ENCODE measurements at places on chromosomes 16 and 17.

DNA sequence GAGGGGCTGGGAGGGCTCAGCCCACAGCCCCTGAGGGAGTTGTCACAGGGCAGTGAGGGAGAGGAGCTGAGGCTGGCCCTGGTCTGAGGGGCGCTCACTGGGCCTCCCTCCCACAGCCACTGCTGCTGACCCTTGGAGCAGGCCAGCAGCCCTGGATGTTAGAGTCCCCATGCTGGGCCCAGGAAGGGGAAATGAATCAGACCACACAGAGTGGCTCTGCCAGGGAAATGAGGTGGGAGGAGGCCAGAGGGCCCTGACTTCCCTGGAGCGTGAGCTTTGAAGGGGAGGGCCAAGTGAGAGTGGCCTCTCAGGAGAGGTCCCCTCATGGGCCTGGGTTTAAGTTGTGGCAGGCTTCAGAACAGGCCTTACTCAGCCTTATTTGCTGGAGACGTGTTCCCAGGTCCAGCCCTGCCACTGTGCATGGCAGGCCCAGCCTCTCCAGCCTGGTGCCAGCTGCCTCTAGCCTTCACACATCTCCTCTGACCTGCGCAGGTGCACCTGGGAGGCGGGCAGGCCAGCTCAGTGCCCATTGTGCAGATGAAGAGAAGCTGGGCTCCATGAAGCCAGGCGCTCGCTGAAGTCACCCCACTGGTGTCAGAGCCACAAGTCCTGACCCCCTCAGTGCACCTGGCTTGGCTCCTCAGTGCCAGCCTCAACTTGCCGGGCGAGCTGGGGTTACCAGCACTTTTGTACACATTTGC, 15.4 kb downstream of the GPT2 start:
- DNase-seq: no peak

DNA sequence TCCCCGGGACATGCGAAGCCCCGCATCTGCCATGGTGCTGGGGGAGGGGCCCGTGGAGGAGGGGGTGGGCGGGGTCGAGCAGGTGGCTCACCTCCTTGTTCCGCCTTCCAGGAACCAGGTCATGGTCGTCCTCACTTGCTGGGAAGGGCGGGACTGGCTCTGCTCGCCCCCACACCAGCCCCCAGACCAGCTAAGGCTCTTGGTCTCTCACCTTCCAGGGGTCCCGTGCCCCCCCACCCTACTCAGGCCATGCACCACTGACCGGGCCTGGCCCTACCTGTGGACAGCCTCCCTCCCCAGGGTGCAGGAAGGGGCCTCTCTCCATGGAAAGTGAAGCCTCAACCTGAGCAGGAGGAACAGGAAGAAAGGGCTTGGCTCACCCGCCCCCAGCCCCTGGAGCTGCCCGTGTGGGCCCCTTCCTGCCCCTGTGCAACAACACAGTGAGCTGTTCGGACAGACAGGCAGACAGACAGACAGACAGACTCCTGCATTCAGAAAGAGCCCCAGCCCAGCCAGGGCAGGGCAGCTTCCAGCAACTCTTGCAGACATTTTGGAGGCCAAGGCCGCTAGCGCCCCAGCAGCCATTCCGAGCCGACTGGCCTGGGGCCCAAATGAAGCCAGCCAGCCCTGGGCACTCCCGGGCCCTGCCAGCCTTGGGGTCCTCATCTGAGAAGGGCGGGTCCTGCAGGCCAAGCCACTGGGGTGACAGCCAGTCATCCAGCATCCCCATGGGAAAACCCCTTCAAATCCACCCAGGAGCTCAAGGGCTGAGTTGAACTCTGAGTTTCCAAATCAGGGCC, 8.1 kb upstream of the KREMEN2 start:
- DNase-seq: peak; percentile 60

- DNase-seq: no peak
Measured at GRCh38 chr17:69103557-69104233, 38.0 kb downstream of the ABCA6 start.

DNA sequence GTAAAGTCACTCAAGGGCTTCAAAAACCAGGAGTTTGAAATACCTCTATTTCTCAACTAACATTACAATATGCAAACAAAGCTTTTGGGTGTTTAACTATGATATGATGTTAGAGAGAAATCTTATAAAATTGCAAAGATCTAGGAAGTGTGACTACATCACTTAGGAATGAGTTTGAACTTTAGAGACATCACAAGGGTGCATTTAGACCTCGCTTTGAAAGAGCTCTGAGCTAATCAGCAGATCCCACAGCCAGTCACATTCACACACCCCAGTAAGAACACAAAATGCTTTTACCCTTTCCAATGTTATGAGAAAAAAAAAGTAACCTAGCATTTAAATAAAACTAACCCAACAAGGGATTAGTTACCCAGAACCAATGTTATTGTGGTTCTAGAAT, 45.2 kb downstream of the HYDIN start:
- DNase-seq: no peak

DNA sequence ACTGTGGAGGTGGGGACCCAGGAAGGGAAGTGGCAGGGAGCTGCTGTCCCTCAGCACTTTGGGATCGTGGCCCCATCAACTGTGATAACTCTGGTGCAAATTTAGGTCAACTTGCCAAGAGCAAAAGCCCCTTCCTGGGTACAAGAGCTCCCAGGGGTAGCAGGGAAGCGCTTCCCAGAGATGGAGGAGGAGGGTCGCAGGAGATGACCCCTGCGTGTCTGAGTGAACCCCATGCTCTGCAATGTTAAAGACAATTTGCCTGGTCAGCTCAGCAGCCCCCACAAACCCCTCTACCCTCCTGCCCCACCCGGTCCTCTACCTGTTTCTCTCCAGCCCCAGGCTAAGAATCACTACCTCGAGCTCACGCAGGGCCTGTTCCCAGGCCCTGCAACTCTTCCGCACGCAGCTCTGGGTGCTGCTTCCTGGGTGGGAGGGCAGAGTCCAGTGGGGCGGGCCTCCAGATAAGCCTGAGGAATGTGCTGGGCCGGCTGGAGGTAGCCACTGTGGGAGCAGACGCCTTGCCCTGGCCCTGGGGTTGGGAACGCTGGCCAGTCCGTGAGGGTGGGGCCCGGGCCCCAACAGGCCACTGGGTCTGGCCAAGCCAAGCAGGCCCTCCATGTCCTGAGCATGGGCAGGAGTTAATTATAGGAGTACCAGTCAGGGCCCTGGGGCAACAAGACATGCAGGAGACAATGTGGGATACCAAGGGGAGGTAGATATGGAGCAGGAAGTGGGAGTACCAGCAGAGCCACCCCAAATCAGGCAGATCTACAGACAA, 6.1 kb downstream of the DOK4 start:
- DNase-seq: peak; percentile 48

- no peak for DNase-seq
Measured at GRCh38 chr17:37123941-37124820, 175.4 kb downstream of the AATF start.

GRCh38 chr17:75876938-75877751, 1.2 kb downstream of the TRIM47 start:
- peak; percentile 78 for DNase-seq

- DNase-seq: peak; percentile 62
Measured at GRCh38 chr16:50303605-50304466, 37.5 kb downstream of the ADCY7 start.

GRCh38 chr17:41523787-41524186, 4.3 kb downstream of the KRT19 start:
- no peak for DNase-seq

DNA sequence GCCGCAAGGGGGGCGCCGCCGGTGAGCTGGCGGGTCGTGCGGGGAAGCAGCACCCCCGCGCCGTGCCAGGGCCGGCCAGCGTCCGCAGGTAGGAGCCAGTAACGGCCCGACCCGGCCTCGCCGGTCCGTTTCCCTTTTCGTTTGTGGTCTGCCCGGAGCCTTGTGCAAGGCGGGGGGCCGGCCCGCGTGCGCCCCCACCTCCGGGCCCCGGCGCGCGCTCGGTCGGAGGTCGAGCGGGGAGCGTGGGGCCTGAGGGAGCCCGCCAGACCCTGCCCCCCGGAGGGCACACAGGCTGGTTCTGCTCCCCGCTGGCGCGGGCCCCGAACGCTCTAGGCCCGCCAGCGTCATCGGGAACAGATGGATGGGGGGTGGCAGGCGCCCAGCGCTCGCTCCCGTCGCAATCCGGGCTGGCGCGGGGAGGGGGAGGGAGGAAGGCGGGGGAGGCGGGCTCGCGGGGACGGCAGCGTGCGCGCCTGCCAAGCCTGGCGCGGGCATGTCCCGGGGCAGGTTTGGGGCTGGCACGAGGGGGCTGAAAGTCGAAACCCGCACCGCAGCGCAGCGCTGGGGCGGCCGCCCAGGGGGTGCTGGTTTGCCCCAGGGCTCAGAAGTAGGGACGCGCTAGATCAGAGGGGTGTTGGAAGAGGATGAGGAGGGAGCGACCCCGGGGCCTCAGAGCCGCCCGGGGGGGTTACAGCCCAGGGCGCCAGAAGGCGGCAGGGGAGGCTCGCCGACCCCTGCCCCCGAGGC, 1.5 kb upstream of the GSE1 start:
- peak; percentile 79 for DNase-seq

GRCh38 chr16:15403392-15403995, 7.9 kb downstream of the MPV17L start:
- no peak for DNase-seq

DNA sequence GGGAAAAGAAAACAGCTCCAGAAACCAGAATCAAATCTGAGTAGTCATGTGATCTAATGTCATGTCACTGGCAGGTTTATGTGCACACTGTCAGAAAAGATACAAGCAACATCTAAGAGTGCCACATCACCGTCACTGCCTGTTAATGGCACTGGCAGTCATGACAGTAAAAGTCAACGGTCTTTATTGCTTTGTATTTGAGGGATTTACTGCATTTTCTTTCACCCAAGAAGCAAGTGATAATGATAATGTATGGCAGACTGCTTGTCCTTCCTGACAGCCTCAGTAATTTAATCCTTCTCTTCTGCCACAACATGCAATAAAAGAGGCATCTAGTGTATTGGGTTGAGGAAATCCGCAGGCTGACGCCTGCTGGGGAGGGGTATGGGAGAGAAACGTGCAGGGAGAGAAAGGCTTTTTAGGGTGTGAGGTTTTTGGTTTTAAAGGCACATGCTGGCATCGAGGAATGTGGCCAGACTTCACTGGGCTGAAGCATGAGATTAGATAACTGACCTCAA, 92.4 kb downstream of the RPGRIP1L start:
- no peak for DNase-seq

- DNase-seq: no peak
Measured at GRCh38 chr16:73921295-73921694, 375.3 kb upstream of the PSMD7 start.

- peak; percentile 87 for DNase-seq
Measured at GRCh38 chr17:1398931-1399678, 917 bp downstream of the YWHAE start.

GRCh38 chr17:6346156-6346786, 88.7 kb downstream of the AIPL1 start:
- no peak for DNase-seq

GRCh38 chr16:2787406-2787805, at the start of gene PRSS33:
Gene PRSS33, minus strand, starts transcription at chr16:2787560. Its CDS starts 1,013 bp downstream, at chr16:2786547.
- peak; percentile 48 for DNase-seq

- no peak for DNase-seq
Measured at GRCh38 chr16:56637814-56638750, at the start of gene MT1A. Gene MT1A, plus strand, starts transcription at chr16:56638666. Its CDS starts 73 bp downstream, at chr16:56638739.

- DNase-seq: no peak
Measured at GRCh38 chr17:30377574-30378240, 1.0 kb upstream of the CPD start.

DNA sequence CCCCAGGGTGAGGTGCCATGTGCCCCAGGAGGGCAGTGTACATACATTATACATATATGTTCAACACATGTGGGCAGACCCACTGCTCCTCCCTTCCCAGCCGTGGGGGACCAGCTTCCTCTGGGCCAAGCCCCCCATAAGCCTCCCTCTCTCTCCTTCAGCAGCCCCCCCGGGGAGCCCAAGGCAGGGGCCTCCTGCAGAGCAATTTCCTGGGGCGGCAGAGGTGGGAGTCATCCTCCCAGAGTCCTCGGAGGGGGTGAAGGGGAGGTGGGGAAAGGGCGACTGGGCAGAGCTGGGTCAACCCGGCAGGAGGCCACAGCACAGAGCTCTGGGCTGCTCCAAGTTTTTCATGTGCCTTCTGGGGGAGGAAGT, 235.1 kb downstream of the ZNF423 start:
- peak; percentile 52 for DNase-seq

- DNase-seq: no peak
Measured at GRCh38 chr16:88610909-88611812, 27.2 kb upstream of the IL17C start.

DNA sequence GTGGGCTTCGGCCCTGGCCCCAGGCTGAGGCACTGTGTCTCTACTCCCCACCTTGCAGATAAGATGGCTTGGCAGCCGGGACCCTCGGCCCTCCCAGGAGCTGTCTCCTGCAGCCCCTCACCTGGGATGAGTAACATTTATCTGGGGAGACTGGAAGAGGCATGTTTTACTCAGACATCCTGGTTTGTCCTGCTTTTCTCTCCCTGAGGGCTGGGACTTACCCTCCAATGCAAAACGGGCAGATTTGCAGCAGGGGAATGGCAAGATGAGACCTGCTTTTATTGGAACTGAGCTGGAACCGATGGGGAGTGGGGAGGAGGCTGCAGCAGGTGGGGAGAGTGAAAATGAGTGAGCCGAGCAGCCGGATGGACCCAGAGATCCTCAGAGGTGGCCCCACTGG, 27.3 kb upstream of the UBE2G1 start:
- DNase-seq: no peak

DNA sequence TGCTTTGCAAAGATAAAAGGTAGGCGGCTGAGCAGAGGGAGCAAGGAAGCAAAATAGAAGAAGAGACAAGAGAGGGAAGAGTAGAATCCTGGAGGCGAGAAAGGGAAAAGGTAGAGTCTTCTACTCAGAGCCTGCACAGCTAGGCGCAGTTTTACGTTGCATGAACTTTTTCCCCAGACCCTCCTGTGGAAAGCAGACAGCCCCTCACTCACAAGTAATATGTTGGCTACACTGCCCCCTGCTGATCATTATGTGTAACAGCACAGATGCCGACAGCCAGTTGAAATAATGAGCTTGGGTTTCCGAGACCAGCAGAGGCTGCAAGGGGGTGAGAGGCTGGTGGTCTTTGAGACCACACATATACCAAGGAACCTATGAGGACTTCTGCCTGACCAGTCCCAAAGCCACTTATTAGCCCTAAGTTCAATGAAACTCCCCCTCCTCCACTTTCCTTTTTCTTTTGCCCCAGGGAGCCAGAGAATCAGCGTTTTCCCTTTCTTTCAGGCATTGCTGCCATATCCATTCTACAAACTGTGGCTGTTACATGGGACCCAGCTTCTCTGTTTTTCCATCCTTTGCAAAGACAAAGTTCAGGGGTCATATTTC, 22.5 kb upstream of the CMTR2 start:
- peak; percentile 66 for DNase-seq

- no peak for DNase-seq
Measured at GRCh38 chr16:88805887-88806393, 2.4 kb downstream of the CDT1 start.

DNA sequence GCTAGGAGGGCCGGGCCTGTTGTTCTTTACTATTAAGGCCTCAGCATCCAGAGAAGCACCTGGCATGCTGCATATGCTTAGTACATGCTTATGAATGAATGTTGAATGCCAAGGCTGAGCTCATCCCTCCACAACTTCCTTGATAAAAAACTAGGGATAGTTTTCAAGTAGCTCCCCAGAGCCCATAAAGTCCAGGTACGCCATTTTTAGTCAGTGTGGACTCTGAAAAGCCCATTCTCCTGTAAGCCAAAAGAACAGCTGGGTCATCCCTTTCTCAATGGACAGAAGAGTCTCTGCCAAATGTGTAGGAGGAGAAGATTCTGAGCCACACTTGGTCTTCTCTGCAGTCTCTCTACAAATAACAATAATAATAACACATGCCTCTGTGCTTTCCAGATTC, 8.9 kb upstream of the ITGB3 start:
- DNase-seq: no peak

Data from activated effector memory CD4-positive, alpha-beta T cell treated with anti-CD3 and anti-CD28 coated beads, Interleukin-2, amount 50 U/mL, for 16 hours (primary cell).